ENCODE measurements at places on chromosomes 1 and 21.

DNA sequence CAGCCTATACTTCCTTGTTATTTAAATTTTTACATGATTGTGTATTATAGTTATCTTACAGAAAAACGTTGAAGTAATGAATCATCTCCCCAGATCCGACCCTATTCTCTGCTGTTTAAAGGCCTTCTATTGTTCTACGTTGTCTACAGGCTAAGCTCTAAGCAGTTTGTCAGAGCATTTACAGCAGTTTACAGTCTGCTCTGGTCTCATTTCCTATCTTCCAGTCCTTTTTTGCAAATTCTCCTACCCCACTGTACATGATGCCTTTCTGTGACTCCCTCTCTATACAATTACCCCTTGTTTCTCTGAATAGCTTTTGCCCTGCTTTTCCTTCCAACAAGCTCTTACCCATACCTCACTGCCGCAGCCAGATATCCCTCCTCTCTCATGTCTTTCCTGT lies 319.2 kb upstream of the FMN2 start:
- DNase-seq = no peak

- no peak for DNase-seq
Observed at GRCh38 chr1:108120163-108120562, 80.0 kb downstream of the SLC25A24 start.

GRCh38 chr21:43021191-43021590 lies 46.8 kb downstream of the PKNOX1 start:
- DNase-seq = no peak

- peak; percentile 69 for DNase-seq
Observed at GRCh38 chr1:113140588-113141446, 67.8 kb downstream of the LRIG2 start.

DNA sequence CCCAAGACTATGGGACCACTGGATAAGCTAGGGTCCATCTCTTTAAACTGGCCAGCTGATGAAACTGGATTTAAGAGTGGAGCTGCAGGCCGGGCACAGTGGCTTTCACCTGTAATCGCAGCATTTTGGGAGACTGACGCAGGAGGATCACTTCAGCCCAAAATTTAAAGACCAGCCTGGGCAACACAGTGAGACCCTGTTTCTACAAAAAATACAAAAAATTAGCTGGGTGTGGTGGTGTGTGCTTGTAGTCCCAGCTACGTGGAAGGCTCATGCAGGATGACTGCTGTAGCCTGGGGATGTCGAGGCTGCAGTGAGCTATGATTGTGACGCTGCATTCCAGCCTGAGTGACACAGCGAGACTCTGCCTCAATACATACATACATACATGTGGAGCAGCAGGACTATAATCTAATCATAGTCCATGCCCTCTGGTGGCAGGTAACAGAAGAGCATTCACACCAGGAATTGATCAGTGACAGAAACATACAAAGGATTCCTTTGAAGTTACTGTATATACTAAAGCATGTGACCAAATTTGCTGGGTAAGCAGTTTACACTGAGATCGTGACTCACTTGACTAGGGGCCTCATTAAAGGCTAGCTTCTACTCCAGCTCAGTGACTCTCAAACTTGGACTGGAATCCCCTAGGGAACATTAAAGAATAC lies 101.5 kb upstream of the SLFNL1 start:
- DNase-seq = no peak

DNA sequence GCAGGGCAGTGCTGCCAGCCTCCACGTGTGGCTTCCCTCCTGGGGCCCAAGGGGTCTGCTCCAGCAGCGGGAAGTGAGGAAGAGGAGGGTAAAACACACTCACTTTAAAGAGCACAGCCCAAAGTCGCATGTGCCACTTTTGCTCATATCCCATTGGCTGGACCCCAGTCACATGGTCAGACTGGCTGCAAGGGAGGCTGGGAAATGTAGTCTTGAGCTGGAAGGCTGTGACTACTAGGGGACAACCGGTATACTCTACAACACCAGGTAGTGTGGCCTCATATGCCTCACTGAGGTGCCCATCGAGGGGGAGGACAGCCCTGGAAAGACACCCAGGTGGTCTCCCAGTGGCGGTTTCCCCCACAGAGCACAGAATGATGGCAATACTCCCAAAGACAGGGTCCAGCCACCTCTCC lies 45.2 kb downstream of the CAMK2N1 start:
- DNase-seq = peak; percentile 67

- DNase-seq = peak; percentile 52
Observed at GRCh38 chr1:58249737-58250586, 296.6 kb downstream of the OMA1 start.

DNA sequence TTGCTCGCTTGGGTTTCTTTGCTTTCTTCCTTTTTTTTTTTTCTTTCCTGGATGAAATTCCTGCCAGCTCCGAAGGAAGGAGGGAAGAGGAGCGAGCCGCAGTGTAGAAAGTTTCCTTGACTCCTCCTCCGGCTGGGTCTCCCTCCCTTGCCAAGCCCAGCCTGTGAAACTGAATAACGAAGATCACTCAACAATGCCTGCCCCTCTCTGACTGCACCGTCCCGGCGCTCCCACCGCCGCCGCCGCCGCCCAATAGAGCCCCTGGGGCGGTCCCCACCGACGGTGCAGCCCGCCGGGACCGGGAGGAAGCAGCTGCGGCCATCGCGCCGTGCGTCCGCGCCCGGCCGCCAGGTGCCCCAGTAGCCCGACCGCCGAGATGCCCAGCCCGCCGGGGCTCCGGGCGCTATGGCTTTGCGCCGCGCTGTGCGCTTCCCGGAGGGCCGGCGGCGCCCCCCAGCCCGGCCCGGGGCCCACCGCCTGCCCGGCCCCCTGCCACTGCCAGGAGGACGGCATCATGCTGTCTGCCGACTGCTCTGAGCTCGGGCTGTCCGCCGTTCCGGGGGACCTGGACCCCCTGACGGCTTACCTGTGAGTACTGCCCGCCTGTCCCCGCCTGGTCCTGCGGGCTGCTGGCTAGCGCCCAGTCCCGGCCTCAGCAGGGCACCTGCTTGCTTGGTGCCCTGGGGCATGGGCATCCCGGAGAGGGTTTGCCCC lies at the start of gene LGR6:
Gene LGR6 (plus strand): TSS at position 186 of the 714 bp plus-strand sequence. CDS start 191 bp downstream, at position 377.
- DNase-seq = no peak

GRCh38 chr21:42439284-42440186 lies 35.8 kb downstream of the UBASH3A start:
- DNase-seq = no peak

- no peak for DNase-seq
Observed at GRCh38 chr21:15066123-15066575, 1.3 kb upstream of the NRIP1 start.

DNA sequence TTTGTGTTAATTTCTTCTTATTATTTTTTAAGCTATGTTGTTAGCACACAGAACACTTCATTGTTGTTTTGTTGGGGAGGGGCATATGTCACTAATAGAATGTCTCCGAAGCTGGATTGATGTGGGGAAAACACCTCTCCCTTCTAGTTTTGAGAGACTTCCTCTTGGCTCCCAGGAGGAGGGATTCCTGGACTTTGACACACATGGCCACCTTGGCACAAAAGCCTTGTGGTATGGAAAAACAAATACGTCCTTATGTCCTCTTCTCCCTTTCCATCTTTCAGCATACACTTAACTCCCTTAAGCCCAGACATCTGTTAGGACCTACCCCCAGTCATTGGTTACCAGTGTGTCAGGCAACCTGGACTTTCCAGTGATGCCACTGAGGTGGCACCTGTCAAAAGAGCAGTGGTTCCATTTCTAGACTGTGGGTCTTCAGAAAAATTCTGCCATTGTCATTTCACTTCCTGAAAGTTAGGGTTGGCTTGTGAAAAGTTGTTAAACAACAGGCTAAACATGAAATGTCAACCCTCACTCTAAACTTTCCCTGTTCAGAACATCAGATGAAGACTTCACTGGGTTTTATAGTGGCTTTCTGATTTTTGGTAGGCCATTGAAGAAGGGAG lies 12.5 kb upstream of the ABCB10 start:
- no peak for DNase-seq

- DNase-seq = no peak
Observed at GRCh38 chr1:212595229-212595628, 13.3 kb upstream of the ATF3 start.

- no peak for DNase-seq
Observed at GRCh38 chr1:246784621-246785493, 60.6 kb downstream of the SCCPDH start.

DNA sequence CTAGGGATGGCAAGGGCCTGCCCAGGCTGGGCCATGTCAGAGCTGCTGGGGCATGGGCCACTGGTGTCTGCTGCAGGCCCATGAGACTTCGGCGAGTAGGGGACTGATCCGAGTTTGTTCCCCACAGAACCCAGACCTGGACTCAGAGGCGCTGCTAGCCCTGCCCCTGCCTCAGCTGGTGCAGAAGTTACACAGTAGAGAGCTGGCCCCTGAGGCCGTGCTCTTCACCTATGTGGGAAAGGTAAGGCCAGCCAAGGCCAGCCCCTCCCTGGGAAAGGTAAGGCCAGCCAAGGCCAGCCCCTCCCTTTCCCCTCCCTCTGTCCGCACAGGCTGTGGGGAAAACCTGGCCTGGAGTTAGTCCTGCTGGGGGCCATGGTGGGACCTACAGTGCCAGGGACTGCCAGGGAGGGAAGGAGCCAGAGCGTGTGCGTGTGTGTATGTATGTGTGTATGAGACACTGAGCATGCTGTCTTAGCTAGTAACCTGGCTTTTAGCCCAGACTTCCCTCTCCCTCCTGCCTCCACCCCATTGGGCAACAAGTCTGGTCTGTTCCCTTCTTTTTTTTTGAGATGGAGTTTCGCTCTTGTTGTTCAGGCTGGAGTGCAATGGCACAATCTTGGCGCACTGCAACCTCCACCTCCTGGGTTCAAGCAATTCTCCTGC lies 8.0 kb downstream of the FAAH start:
- DNase-seq = peak; percentile 87

DNA sequence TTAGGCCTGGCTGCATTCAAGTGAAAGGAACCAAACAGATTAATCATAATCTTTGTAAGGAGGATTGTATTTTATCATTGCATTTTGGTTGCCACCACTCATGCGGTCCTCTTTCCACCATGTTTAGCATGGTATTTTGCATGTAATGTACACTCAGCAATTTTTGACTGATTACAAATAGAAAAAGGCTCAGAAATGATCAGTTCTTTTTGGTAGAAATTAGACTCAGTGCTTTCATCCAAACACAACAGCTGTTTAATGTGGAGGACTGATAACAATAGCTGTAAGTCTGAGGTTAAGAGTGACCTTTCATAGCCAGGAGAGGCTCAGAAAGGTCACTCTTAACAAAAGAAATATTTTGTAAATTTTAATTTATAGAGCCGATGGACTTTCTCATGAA lies 25.3 kb upstream of the DPH5 start:
- DNase-seq = no peak

DNA sequence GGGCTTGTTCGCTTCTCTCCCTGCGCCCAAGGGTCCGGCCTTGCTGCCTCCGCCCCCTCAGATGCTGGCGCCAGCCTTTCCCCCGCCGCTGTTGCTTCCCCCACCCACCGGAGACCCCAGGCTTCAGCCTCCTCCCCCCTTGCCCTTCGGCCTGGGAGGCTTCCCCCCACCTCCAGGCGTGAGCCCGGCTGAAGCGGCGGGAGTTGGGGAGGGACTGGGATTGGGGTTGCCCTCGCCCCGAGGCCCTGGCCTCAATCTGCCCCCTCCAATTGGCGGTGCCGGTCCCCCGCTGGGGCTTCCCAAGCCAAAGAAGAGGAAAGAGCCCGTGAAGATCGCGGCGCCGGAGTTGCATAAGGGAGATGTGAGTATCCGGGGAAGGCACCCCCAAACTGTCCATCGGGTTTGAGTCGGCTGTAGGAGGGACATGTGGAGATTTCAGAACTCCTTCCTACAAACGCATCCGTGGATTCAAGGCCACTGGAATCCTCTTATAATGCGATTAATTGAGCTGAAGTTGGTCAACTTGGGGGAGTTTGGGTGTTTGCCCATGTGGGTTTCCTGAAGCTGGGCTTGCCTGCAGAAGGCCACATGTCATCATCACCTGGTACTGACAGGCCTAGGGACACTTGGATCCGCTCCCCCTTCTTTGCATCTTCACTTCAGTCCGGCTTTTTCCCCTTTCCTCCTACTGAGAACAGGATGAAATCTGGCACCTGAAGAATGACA lies 707 bp downstream of the PRCC start:
- DNase-seq = no peak

GRCh38 chr21:42411891-42412635 lies 8.4 kb downstream of the UBASH3A start:
- no peak for DNase-seq

DNA sequence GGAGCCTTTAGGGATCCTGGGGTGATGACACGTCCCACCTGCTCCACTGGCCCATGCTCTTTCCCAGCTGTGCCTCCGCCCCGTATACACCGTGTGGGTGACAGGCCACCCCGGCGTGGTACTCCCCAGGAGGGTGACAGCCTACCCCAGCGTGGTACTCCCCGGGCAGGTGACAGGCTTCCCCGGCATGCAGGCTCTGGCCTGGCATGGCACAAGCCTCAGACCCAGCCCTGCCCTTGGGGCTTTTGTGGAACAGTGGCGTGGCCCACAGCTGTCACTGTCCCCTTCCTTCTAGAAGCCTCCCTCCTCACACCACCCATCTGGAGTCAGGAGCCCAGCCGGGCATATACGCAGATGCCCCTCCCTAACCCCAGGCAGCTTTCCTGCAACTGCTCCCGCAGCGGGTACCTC lies 4.7 kb upstream of the PFKL start:
- no peak for DNase-seq

- no peak for DNase-seq
Observed at GRCh38 chr1:117537291-117537920, 68.4 kb upstream of the TENT5C start.

DNA sequence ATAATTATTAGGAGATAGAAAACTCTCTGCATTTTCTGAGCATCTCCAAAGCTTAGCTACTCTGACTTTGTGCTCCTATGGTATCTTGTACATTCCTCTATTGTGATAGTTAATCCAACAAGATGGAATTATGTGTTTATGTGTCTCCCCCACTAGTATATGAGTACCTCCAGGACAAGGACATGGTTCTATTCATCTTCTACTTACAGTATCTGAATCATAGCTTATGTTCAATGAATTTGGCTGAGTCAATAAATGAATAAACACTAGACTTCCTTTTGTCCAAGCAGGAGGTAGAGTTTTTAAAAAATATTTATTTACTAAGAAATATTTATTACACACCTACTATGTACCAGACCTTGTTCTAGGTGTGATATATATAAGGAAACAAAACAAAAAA lies 18.4 kb upstream of the CTH start:
- DNase-seq = no peak

DNA sequence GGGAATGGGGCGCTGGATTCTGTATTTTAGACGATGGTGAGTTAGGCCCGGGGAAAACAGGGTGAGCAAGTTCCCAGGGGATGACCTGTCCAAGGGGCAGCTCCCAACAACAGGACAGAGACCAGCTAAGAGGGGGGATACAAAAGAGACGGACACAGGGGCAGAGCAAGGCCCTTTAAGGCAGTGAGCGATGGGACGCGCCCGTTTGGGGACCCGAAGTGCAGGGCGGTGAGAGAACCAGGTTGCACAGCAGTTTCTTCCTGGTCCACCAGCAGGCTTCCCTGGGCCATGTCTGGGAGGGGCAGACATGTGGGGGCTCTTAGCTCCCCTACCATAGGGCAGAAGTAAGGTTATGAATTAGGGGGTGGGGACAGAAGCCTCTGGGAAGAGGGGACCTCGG lies 22.0 kb downstream of the INAVA start:
- DNase-seq = no peak

All from putamen (tissue), 1 donor.